Left ventricle myocardium inferior (tissue), 1 donor: ENCODE measurements at places on chromosomes 7 and 10. TPM values are rescaled to one million over a fixed set of nuclear protein-coding genes. Genes with fewer than 3 reads are reported as not detected.
A peak's percentile ranks its signal among the peaks of the same experiment; 100 is the strongest.

The ITIH5 gene
- 10.8 TPM for total RNA-seq

The SLC26A5 gene
- not detected for total RNA-seq

The MYOZ1 gene
- total RNA-seq = 4.8 TPM

GRCh38 chr10:122083478-122084025, 94.6 kb downstream of the TACC2 start:
- DNase-seq = peak; percentile 55

- no peak for DNase-seq
Measured at GRCh38 chr7:25171071-25171470, 46.0 kb upstream of the CYCS start.

GRCh38 chr10:113335592-113335991, 217.3 kb upstream of the HABP2 start:
- no peak for DNase-seq

GRCh38 chr10:23343591-23344240, 881 bp downstream of the C10orf67 start:
- DNase-seq = peak; percentile 70

DNA sequence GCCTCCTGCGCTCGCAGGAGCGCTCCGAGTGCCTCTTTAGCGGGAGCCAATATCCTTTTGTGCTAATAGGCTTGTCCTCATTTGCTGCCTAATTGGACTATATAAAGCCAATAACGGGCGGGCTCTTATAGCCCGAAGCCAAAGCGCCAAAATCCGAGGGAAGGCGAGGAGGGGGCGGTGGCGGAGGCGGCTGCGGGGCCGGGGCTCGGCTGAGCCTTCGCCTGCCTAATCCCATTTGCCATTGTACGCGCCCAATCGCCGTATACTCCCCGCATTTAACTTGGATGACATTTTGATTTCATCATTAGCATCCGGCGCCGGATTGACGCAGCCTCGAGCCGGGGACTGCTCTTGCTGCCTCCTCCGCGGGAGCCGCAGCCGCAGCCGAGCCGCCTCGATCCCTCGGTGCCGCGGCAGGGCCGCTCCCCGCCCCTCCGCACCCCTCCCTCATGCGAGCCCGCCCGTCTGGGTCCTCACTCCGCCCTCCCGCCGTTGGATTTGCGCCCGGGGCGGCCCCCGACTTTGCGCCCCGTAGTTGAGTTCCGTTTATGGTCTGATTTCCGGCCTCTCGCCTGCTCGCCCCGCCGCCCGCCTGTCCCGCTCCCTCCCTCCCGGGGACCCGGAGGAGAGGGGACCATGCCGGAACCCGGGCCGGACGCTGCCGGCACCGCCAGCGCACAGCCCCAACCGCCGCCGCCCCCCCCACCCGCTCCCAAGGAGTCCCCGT, at the start of gene HMX3:
HMX3 (plus strand) TSS at position 556 of the 727 bp plus-strand sequence; CDS start at position 637, 81 bp downstream.
- no peak for DNase-seq
